ENCODE measurements at places on chromosomes 2 and 18.

GRCh38 chr18:741931-742512, 29.6 kb upstream of the ENOSF1 start:
- no peak for DNase-seq

GRCh38 chr2:696463-696862, 19.3 kb upstream of the TMEM18 start:
- DNase-seq, result no peak

DNA sequence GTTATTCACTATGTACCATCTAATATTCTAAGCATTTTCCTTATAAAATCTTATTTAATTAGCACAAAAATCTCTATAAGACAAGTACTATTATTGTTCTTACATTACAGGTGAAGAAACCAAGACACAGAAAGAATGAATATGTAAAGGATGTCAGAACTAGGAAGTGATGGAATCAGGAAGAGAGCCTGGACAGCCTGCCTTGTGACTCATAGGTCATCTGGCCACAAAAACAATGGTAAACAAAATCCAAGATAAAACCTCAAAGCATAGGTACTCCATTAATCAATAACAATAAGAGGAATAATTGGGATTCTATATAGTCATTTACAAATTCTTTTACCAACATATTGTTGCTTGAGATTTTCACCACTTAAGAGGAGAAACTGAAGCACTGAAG, 505.4 kb upstream of the PIK3C3 start:
- no peak for DNase-seq

DNA sequence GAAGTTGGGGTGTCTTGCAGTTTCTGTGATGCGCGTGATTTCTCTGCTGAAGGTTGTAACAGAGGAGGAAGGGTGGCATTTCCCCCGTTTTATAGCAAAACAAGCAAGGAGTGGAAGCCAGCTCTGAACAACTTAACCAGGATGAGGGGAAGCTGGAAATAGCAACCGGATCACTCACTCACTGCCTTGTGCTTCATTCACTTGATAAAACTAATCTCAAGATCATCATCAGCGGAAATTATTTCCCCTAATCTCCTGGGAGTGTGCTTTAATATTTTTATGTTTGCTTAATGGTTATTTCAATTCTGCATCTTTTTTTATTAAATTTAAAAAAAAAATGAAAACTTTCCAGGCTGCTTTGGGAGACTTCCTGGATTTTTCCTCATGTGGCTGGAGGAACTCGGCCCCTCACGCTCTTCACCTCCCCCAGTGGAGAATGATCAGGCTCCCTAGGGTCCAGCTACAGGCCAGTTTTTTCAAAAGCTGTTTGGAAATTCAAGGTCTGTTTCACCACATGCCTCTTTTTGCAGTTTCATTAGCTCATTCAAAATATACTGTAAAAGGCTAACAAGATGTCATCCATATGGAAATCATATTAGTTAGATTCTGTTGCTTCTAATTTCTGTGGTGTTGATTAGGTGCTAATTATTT, 31.7 kb downstream of the CABLES1 start:
- DNase-seq, result no peak

DNA sequence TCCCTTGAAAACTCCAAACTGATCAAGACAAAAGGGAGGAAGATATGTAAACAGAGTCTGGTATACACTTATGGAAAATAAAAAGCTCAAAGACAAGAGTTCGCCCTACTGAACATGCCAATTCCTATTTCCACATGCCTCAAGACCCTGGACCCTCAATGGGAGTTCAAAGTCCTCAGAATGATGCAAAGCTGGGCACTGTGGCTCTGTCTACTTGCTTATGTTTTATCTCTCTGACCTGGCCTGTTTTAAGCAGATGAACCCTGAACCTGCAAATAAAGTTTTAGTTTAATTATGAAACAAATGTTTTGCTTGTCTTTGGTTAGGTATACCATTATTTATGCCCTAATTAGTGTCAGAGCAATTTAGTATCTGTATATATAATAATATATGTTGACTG, 22.6 kb downstream of the NR4A2 start:
- no peak for DNase-seq
